Muscle of arm (tissue), 14 donors: ENCODE measurements at places on chromosomes 16 and 17. TPM values are rescaled to one million over a fixed set of nuclear protein-coding genes. Genes with fewer than 3 reads are reported as not detected.

Gene ZFP3
- polyA plus RNA-seq, result 13.1 TPM

Gene ARHGAP44
- polyA plus RNA-seq, result 4.1 TPM

Gene CDRT4
- 26.5 TPM for polyA plus RNA-seq

Gene MAPK7
- polyA plus RNA-seq, result 21.1 TPM

Gene TNFAIP1
- polyA plus RNA-seq, result 36.0 TPM

Gene CCL4
- 3.1 TPM for polyA plus RNA-seq
